ENCODE measurements at places on chromosomes 12 and 14.

DNA sequence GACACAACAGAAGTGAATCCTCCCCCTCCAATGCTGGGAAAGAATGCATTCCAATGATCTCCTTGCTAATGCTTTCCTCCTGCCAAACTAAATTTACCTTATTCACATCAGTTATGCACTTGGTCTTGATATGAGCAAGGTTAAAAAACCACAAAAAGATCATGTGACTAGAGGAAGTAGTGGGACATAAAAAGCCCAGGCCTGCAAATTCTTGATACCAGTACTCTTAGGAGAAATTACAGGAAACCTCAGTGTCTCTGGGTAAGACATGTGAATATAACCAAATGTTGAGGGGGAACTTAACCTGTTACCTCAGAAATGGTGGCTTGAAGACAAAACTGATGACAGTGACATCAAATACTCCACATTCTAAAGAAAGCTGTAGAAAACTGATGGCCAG lies 427.1 kb downstream of the RPS29 start:
- no peak overlapping the region for H3K27ac ChIP-seq
- no peaks in the 10 kb centered on the region for H3K27me3 ChIP-seq
- H3K4me1 ChIP-seq, result no peaks in the 10 kb centered on the region
- no peak for DNase-seq
- no peaks in the 10 kb centered on the region for H3K36me3 ChIP-seq

- H3K36me3 ChIP-seq, result peaks cover 26% of the 10 kb centered on the region
- peaks cover 45% of the 10 kb centered on the region for H3K4me1 ChIP-seq
- H3K27ac ChIP-seq, result peak overlapping the region; percentile 82
- H3K27me3 ChIP-seq, result no peaks in the 10 kb centered on the region
- peak; percentile 46 for DNase-seq
These were observed 339.3 kb downstream of the PCNX1 start for GRCh38 chr14:71246539-71246938.

DNA sequence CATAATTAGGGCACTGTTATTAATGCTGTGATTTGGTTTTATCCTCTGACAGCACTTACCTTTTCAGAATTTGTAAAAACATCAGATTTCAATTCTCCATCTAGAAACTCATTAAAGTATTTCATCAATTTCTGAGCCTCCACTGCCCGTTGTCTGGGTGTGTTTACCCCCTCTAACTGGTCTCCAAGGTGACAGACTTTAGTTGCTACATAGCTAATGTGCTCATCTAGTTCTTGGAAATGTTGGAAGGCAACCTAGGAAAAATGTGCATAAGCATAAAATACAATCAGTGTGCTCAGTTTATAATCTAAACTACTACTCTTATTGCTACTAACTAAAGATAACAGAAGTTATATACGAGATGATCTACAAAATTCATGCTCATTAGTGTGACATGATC lies 24.6 kb downstream of the EXOC5 start:
- no peaks in the 10 kb centered on the region for H3K4me1 ChIP-seq
- peaks cover 21% of the 10 kb centered on the region for H3K36me3 ChIP-seq
- no peaks in the 10 kb centered on the region for H3K27me3 ChIP-seq
- no peak overlapping the region for H3K4me3 ChIP-seq
- no peak overlapping the region for H3K27ac ChIP-seq
- no peak for DNase-seq

DNA sequence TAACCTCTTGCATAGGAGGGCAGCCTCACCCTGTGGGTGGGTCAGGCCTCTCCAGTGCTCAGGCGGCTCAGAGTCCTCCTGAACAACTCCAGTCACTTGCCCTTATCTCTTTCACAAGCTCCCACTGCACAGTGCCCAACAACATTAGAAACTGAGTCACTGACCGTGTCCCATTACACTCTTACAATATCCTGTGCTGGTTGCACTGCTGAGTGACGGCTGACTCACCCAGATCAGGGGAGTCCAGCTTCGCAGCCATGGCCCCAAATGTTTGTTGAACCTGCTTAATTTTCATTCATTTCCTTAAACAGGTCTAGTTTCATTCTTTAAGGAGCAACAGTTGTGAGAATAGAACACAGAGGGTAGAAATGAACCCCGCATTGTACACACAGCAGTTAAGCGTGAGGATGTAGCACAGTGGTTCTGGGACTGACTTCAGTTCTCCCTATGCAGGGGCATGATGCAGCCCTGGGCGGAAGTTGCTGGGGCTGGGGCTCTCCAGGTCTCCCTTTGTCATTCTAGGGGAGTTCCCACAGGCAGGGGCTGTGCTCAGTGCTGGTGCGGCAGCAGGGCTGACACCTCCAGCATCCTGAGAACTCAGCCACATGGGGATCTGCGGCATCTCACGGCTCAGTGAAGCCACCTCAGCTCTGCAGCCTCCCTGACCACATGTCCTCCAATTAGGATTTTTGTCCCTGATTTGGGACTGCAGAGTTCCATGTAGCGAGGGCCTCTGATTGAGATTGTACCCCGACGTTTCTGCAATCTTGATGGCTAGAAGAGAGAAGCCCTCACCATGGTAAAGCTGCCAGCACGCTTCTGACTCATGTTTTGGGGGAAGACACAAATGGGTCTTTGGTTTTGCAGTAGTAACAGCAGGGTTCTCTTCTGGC lies 16.1 kb downstream of the GPR68 start:
- H3K27me3 ChIP-seq, result no peaks in the 10 kb centered on the region
- H3K4me1 ChIP-seq, result peaks cover 91% of the 10 kb centered on the region
- peak overlapping the region; percentile 62 for H3K4me3 ChIP-seq
- peaks cover 71% of the 10 kb centered on the region for H3K36me3 ChIP-seq
- H3K27ac ChIP-seq, result peak overlapping the region; percentile 100
- DNase-seq, result peak; percentile 88

- no peak overlapping the region for H3K4me3 ChIP-seq
- H3K4me1 ChIP-seq, result peaks cover 63% of the 10 kb centered on the region
- H3K27ac ChIP-seq, result no peak overlapping the region
- H3K27me3 ChIP-seq, result no peaks in the 10 kb centered on the region
- DNase-seq, result no peak
These were observed 109.7 kb downstream of the CHST11 start for GRCh38 chr12:104566244-104566993.

GRCh38 chr12:8145754-8146441 lies 10.9 kb upstream of the ZNF705A start:
- DNase-seq, result no peak
- H3K4me1 ChIP-seq, result no peaks in the 10 kb centered on the region
- no peak overlapping the region for H3K27ac ChIP-seq
- no peaks in the 10 kb centered on the region for H3K36me3 ChIP-seq
- H3K4me3 ChIP-seq, result no peak overlapping the region

GRCh38 chr14:69633238-69633637 lies 21.8 kb downstream of the SUSD6 start:
- no peak overlapping the region for H3K4me3 ChIP-seq
- peaks cover 100% of the 10 kb centered on the region for H3K4me1 ChIP-seq
- no peaks in the 10 kb centered on the region for H3K27me3 ChIP-seq
- H3K36me3 ChIP-seq, result peaks cover 24% of the 10 kb centered on the region
- H3K27ac ChIP-seq, result no peak overlapping the region
- no peak for DNase-seq

DNA sequence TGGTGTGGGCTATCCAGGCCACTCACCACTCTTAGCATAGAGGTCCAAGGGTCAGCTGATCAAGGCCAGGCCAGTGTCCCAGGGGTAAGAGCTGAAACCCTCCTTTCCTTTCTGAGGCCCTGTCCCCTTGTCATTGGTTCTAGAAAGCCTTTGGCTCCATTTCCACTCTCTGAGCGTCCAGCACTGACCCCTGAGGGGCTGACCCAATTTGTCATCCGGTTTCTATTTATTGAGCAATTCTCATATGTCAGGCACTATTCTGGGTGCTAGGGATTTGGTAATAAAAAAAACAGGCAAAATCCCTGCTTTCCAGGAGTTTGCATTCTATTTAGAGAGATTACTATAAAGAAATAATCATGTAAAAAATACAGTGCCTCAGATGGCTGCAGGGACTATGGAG lies 3.4 kb downstream of the KRT77 start:
- peaks cover 17% of the 10 kb centered on the region for H3K27me3 ChIP-seq
- H3K4me1 ChIP-seq, result no peaks in the 10 kb centered on the region
- H3K27ac ChIP-seq, result no peak overlapping the region
- no peaks in the 10 kb centered on the region for H3K36me3 ChIP-seq
- H3K4me3 ChIP-seq, result no peak overlapping the region

DNA sequence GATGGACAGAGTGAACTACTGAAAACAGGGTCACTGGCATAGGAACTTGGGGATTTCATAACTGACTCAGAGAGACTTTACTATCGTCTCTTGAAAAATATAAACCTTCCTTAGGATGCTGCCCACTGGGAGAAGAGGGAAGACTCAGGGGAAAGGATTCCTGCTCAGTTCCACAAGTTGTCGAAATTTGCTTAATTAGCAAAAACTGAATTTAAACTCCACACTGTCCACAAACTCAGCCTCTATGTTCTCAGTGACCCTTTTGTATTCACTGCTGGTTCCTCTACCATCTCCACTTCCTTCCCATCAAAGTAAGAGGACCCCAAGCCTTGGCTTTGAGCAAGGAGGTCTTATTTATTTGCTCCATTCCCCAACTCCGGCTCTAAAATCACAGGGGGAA lies 7.2 kb upstream of the MYL6B start:
- DNase-seq, result no peak
- H3K4me3 ChIP-seq, result no peak overlapping the region
- no peaks in the 10 kb centered on the region for H3K27me3 ChIP-seq
- H3K27ac ChIP-seq, result no peak overlapping the region
